ENCODE measurements at places on chromosomes 2 and 18.

DNA sequence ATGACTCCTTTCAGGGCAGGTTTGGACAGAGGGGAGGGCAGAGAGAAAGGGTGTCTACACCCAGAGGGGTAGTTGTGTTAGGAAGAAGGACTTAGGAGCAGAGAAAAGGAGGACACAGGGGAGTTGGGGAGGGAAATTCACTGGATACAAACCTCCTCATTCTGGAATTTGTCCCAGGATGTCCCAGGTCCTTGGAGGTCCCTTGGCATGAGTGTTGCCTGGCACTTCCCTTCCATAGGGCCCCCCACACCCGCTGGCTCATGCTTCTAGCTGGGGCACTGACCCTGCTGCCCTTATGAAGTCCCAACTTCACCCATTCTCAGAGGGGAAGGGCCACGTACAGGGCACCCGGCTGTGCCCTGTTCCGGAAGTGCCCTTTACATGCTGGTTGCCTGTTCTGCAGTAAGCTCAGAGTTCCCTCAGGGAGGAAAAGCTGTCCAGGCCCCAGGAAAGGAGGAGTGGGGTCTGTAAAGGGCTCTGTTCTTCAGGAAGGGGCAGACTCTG lies 93.6 kb upstream of the SMAD2 start:
- no peak for DNase-seq

DNA sequence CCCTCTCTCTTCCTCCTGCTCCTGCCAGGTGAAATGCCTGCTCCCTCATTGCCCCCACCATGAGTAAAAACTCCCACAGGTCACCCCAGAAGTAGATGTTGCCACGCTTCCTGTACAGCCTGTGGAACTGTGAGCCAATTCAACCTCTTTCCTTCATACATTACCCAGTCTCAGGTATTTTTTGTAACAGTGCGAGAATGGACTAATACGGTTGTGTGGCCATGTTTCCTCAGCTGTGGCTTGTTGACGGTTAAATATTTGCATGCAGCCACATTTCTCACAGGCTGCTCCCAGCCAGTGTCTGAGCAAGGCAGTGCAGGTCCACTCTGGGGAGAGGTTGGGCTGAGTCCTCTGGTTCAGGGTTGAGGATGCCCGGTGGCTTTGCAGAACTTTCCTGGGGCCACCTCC lies 27.8 kb upstream of the COPS8 start:
- no peak for DNase-seq

GRCh38 chr18:50715919-50716318 lies 103.9 kb downstream of the MRO start:
- no peak for DNase-seq

DNA sequence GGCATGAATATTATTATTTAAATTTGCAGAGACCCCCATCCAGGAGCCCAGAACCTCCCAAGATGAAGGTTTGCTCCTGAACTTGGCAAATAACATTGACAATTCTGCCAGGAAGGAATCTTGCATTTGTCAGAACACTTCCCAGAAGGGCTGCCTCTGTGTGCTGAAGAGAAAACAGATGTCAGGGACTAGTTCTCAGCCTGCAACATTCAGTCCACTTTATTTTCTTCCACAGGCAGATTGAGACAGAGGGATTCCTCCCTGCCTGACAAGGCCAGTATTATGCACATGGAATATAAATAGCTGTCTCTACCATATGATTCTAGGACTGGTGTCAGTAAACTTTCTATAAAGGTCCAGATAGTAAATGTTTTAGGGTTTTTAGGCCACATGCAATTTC lies 171.5 kb upstream of the SIX2 start:
- no peak for DNase-seq

GRCh38 chr18:77320971-77321559 lies 71.4 kb downstream of the GALR1 start:
- no peak for DNase-seq

GRCh38 chr18:48920408-48921038 lies 30.2 kb downstream of the SMAD7 start:
- no peak for DNase-seq

- no peak for DNase-seq
Measured at GRCh38 chr2:240852671-240853314, 15.8 kb upstream of the AGXT start.

GRCh38 chr2:59249441-59250306 lies 1008.5 kb upstream of the FANCL start:
- no peak for DNase-seq

Measured in GOT3 (cell line).